ENCODE measurements at places on chromosomes 16 and 17.

DNA sequence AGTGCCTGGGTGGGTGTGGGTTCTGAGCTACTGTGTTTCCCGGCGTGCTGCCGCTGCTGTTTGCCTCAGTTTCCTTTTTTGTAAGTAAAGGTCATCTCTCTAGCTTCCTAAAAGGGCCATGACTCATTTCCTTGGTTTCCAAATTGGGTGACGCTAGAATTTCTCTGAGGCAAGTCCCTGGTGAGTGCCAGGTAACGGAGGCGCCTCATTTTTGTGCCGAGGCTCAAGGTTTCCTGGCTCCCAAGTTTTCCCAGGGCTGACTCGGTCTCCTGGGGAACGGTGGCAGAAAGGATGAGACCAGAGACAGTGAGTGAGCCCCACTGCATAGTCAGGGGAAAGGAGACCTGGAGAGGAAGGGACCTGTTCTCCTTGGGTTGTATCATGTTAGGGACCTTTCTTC is 20.3 kb downstream of the MSI2 start:
- H3K4me3 ChIP-seq = no peak overlapping the region
- peaks cover 5% of the 10 kb centered on the region for H3K4me1 ChIP-seq
- no peak for DNase-seq
- no peak overlapping the region for H3K27ac ChIP-seq
- no peaks in the 10 kb centered on the region for H3K36me3 ChIP-seq
- no peaks in the 10 kb centered on the region for H3K27me3 ChIP-seq

DNA sequence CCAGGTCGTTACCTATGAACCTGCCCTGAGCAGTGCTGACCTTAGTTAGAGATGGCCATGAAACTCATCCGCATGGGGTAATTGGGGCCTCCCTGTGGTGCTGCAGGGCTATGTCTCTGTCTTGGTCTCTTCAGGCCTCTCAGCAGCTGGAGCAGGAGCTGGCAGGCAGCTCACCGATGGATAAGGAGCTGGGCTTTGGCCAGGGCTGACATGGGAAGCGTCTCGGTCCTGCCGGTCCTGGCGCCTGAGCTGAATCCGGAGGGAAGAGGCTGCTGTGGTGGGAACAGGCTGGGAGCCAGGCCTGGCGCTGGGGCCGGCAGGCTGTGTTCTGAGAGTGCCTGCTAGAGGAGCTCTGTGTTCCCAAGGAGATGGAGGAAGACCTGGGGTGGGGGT is 10.1 kb downstream of the IL32 start:
- no peaks in the 10 kb centered on the region for H3K27me3 ChIP-seq
- no peak overlapping the region for H3K4me3 ChIP-seq
- H3K4me1 ChIP-seq = no peaks in the 10 kb centered on the region

- no peak for DNase-seq
- no peaks in the 10 kb centered on the region for H3K36me3 ChIP-seq
- no peaks in the 10 kb centered on the region for H3K27me3 ChIP-seq
- no peak overlapping the region for H3K27ac ChIP-seq
- H3K4me3 ChIP-seq = no peak overlapping the region
Measured at GRCh38 chr16:5925850-5926249, 828.3 kb upstream of the EEF2KMT start.

DNA sequence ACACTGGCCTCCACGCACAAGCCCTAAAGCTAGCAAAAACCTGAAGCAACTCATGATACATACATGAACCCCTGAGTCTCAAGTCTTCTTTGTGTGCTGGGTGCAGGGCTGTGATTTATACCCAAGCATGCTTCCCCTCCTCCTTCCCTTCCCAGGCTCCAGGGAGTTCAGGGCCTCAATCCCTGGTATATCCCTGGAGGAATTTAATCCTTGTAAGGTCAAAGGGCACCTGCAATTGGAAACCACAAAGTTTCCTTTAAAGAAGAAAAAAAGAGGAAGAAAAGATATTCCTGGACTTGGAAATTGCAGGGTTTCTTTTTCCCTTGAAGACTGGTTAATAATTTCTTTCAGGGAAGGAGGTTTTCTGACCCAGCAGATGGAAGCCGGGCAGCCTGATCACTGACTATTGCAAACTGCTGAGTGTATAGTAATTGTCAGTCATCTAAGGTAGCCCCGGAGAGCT is 182.3 kb downstream of the AATF start:
- no peak overlapping the region for H3K4me3 ChIP-seq

DNA sequence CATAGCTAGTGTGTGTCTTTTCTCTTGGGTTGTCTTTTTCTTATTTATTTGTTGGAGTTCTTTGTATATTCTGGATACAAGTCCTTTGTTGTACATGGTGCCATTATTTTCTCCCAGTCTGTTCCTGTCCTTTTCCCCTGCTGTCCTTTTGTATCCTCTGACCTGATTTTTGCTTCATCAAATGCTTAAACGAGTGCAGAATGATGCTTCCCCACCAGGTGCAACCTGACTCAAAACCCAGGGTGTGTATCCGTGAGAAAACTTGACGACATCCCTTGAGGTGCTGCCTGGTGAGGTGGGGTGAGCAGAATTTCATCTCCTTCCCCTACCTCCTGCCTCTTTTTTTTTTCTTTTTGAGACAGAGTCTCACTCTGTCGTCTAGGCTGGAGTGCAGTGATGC is 88.6 kb downstream of the NTN1 start:
- H3K27me3 ChIP-seq = no peaks in the 10 kb centered on the region
- no peaks in the 10 kb centered on the region for H3K36me3 ChIP-seq
- peaks cover 9% of the 10 kb centered on the region for H3K4me1 ChIP-seq
- H3K4me3 ChIP-seq = no peak overlapping the region
- no peak for DNase-seq
- no peak overlapping the region for H3K27ac ChIP-seq

All from vagina (tissue), 2 donors.